ENCODE measurements at places on chromosomes 7 and 10.

- DNase-seq, result no peak
These were observed 34.1 kb upstream of the MKI67 start for GRCh38 chr10:128160297-128160711.

- DNase-seq, result no peak
These were observed 182.7 kb downstream of the AHR start for GRCh38 chr7:17481118-17481517.

GRCh38 chr7:356087-356486, 66.1 kb downstream of the FOXL3 start:
- no peak for DNase-seq

DNA sequence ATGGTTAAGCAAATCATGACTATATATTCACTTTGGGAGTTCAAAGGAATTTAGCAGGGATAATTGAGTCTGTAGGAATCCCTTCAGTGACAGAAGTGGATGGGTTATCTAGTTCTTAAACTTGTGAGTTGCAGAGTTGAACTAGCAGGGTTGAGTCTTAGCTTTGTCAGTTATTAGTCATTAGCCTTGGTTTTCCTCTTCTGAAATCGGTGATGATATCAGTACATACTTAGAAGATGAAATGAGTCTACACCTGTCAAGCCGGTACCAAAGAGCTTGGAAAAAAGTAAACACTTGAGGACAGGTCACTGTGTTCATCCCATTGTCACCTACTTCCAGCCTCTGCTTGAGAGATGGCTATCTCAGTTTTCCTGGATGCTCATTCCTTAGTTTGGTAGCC, 73.5 kb downstream of the BUB3 start:
- no peak for DNase-seq

DNA sequence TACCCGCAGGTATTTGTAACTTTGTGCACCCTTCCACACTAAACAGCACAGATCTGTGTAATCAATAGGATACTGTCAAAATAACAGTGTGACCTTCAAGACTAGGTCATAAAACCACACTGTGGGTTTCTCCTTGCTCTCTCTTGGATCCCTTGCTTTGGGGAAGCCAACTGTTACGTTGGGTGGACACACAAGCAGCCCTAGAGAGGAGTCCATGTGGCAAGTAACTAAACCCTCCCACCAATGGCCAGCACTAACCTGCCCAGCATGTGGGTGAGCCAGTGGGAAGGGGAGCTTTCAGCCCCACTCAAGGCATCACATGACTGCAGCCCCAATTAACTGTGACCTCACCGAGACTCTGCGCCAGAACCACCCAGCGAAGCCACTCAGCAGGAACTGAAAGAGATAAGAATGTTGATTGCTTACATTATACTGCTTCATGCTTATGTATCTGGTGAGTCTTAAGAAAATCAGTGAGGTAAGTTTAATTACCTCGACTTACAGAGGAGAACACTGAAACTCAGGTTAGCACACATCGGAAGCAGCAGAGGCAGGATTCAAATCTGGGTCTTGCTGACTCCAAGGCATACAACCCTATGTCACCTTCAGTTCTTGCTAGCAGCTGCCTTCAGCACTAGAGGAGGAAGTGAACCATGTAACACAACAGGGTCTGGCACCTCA, 9.4 kb upstream of the ZC3HAV1 start:
- DNase-seq, result no peak

- DNase-seq, result no peak
These were observed 24.6 kb upstream of the GNAT3 start for GRCh38 chr7:80536426-80536825.

DNA sequence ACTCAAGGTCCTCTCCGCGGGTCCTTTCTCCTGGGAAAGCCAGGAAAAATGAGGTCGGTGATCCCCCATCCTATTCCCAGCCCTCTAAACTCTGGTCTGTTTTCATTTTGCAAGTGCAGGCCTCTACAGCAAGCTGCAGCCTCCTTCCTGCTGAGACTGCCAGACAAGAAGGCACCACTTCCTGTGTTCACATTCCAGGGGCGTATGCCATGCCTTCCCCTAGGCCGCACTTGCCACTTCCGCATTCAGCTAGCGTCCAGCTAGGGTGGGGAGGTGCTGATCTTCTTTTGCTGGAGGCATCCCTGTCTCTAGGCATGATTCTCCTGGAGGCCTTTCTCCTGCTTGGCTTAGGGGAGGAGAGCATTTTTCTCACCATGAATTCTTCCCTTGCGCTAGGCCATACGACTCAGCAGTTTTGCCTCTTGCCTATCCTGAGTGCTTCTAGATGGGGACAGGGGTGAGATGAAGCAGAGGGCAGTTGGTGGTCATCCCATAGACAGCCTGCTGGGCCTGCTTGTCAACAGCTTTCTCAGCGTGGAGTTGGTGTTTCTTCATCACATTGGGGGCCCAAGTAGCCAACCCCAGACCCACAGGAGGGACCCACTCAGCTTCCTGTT, 328.9 kb downstream of the RPS24 start:
- no peak for DNase-seq

DNA sequence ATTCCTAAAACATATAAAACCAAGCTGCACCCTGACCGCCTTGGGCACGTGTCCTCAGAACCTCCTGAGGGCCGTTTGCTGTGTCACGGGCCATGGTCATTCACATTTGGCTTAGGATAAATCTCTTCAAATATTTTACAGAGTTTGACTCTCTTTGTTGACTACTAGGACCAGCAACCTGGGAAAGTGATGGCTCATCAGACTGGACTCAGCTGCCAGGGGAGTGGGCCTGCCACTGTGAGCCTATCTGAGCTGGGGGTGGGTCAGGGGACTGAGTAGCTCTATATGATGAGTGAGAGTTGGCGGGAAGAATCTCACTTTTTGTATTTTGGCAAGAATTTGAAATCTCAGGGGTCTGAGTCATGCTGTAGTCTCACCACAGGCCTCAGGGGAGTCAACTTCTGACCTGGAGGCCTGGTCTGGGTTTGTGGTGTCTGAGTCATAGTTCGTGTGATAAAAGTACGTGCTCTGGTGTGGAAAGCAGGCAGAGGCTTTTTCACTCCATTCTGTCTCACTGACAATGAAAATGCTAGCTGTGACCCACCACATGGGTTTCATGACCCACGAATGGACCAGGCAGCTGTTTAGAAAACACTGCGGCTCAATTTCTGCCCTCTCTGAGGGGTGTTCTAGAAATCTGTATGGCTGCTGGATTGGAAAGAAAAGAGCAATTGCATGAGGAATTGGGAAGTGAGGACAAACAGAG, 4.2 kb upstream of the UPP1 start:
- DNase-seq, result peak; percentile 17

GRCh38 chr7:80563561-80564327, 51.9 kb upstream of the GNAT3 start:
- no peak for DNase-seq

- no peak for DNase-seq
These were observed 662 bp upstream of the PPIF start for GRCh38 chr10:79346388-79347225.

DNA sequence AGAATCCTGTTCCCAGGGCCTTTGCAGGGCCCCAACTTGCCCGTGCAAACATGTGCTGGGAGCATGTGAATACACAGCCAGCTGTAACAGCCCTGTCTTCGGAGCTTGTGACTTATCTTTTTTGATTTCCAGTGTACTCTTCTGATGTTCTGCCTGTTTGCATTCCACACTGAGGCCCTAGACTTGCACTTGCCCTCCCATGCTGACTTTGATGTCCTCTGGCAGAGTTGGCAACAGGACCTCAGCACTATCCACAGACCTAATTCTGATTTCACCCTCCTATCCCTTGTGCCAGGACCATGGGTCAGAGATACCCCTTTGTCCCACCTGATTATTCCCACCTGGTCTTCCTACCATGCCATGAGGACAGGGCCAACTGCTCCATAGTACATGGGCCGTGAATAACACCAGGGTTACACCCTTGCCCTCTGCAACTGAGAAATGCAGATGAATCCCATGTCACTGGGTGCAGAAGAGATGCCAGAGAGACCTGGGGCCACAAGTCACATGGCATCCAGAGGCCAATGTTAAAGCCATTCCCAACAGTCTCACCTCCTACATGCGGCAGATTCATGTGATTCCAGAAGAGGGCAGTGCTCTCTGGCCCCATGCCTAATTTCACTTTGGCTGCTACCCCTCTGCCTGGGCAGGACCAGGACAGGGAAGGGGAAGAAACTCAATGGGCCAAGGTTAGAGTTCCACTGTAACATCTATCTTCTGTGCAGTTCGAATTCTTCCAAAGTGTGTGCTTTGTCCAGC, 43.0 kb downstream of the SCRN1 start:
- DNase-seq, result no peak

GRCh38 chr7:149692557-149692982, 80.8 kb downstream of the ZNF467 start:
- no peak for DNase-seq

DNA sequence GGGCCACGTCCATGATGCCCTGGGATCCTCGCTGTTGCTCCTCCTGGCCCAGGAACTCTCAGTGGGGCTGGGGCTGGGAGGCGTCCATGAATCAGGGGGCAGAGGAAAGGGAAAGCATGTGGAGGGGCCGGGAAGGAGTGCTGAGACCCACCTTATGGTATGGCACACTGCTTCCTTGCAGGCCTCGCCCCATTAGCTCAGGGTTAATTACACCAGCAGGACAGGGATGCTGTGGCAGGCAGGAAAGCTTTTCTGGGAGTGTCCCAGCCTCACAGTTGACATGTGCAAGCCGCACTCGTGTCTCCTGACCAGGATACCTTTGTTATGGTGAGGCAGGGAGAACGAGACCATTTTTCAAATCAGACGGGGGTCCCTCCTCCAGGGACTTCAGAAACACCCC, 109.7 kb upstream of the PCBD1 start:
- DNase-seq, result no peak

DNA sequence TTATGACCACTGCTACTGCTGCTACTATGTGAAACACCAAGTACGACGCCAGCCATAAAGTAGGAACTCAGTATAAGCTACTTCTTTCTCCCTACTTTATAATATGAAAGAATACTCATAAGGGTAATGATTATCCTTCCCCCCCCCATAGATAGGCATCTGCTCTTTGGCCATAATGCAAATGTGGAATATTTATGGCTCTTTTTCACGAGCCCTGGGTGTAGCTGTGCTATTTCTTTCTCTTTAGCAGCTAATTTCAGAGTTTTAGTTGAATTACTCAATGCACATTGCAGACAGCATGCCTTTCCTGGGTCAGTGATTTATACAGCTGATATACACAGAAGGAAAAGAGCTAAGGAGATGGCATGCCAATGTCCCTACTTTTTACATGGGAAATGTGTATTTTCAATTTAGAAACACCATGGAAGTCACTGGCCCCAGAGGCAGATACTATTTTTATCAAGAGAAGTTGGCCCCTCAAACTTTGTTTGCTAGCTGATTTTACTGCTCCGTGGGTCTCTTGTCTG, 234.1 kb upstream of the KIAA1217 start:
- no peak for DNase-seq

- peak; percentile 46 for DNase-seq
These were observed 176.6 kb downstream of the PARD3 start for GRCh38 chr10:34638406-34639054.

- DNase-seq, result no peak
These were observed 256.6 kb downstream of the PTEN start for GRCh38 chr10:88120075-88120474.

DNA sequence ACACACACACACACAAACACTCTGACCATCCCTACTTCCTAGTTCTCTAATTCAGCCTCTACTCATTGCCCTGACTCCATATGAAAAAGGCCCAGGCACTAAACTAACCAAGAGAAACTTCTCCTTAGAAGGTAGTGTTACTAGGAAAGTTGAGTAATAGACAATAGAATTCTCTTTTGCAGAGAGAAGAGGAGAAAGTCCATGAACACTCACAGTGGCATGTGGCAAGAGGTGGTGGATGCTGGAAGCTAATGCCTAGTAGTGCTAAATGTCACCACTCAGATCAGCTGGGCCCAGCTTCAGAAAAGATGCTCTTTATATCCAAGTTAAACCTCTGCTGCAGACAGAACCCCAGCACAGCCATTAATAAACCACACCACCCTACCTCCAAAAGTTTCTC, 58.2 kb downstream of the SORBS1 start:
- no peak for DNase-seq

DNA sequence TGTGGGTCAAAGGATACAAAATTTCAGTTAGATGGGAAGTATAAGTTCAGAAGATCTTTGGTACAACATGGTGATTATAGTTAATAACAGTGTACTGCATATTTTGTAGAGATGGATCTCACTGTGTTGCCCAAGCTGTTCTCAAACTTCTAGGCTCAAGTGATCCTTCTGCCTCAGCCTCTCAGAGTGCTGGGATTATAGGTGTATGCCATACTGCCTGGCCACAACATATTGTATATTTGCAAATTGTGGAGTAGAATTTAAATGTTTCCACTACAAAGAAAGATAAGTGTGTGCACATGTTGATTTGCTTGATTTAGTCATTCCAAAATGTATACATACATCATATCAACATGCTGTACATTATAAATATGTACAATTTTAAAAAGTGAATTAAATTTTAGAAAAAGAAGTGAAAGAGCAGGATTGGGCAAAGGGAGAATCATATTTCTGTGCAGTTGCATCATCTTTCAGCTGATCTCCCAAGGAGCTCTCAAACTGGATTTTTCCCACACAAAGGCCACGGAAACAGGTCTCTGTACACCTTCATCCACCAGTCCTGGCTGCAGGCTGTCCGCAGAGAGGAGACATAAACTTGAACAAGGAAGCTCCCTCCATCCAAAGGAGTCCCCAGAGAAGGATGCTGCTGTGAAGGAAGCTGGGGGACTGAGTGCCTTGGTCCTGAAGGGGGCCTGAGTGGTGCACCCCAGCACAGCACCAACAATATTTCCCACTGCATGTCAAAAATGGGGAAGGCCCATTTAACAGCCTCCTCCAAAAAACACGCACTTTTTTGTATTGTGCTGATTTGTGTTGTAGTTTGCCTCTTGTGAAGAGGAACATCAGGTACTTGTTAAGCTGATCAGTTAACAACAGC, 217.1 kb upstream of the GHITM start:
- DNase-seq, result no peak

GRCh38 chr10:79266084-79266483, 81.2 kb upstream of the PPIF start:
- no peak for DNase-seq

DNA sequence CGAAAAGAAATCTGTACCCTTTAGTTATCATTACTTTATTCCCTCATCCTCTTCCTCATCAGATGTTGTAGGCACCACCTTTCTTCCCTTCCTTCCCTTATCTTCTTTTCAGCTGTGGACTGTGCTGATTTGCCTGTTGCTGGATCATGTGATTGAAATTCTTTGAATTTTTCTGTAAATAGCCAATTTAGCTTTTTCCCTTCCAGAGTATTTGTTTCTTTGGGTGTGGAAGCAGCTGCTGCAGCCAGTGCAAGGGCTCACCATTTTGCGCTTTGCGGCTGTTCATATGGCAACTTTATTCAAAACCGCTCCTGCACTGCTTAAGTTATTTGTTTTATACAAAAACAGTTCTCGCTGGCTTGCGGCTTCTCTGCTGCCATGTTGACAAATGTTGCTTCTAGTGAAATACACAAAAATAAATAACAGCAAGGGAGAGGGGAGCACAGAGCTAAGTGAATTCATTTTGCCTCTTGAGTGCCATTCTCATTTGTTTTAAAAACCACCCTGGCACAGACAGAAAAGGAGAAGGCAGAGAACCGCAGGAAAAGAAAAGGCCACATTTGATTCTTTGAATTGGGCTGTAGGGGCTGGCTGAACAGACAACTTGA, 151.2 kb downstream of the AUTS2 start:
- no peak for DNase-seq

- no peak for DNase-seq
These were observed 68.9 kb upstream of the CARD11 start for GRCh38 chr7:3112479-3113134.

- no peak for DNase-seq
These were observed 67.5 kb downstream of the DNAJC12 start for GRCh38 chr10:67770537-67770936.
